ENCODE measurements at places on chromosomes 7 and 10.

- no peak for DNase-seq
Observed at GRCh38 chr7:4893929-4894475, 10.5 kb upstream of the RADIL start.

- DNase-seq = no peak
Observed at GRCh38 chr10:71550628-71551027, 153.9 kb downstream of the CDH23 start.

- DNase-seq = no peak
Observed at GRCh38 chr7:122949186-122949585, 46.3 kb downstream of the TAS2R16 start.

GRCh38 chr10:70158113-70158512, 11.6 kb upstream of the TYSND1 start:
- no peak for DNase-seq
